ENCODE measurements at places on chromosomes 1 and 21.

DNA sequence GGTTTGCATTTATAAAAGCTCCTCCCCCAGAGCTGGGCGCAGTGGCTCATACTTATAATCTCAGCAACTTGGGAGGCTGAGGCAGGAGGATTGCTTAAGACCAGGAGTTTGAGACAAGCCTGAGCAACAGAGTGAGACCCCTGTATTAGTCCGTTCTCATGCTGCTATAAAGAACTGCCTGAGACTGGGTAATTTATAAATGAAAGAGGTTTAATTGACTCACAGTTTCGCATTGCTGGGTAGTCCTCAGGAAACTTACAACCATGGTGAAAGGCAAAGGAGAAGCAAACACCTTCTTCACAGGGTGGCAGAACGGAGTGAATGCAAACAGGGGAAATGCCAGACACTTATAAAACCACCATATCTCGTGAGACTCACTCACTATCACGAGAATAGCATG lies 52.5 kb downstream of the ZNF684 start:
- DNase-seq: no peak

DNA sequence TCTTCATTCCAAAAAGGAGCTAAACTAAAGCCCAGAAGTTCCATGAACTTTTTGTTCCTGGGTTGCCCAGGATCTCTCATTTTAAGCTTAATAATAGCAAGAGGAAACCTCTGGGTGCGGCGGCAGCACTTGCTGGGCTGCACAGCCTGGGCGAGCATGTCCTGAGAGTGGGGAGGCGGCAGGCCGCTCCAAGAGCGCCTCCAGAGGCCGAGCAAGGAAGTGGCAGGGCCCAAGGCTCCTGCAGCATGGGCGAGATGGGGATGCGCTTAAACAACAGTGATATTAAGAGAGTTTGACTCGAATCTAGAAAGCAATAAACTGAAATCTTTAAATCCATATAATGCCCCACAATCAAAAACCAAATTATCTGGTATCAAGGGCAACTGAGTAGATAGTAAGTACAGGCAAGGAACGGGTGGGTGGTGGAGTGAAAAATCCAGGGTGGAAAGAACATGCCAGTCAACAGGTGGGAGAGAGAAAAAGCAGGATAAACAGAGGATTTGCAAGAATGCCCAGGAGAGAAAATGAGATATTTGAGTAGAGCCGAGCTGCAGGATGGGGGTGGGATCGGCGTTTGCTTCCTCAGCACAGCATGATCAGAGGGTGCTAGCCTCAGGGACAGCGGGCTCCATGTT lies 14.1 kb upstream of the TNR start:
- no peak for DNase-seq

DNA sequence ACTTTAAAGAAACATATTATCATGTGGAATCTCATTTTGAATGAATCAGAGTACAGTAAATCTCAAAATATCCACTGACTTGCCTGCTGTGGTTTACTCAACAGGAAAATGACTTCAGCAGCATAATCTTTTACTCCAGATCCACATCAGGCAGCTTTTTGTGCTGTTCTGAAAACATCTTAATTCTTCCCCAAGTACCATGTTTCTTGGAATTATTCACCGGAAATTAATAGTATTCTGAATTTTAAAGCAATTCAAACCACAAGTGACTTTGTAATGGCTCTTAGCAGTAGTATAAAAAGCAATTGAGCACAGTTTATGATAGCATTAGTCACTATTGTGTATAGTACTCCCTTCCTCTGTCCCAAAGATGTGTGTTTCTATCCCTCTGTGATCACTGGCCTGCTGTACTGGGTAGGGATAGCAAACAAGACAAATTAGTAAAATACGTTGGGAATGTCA lies 64.2 kb upstream of the ERRFI1 start:
- DNase-seq: no peak

DNA sequence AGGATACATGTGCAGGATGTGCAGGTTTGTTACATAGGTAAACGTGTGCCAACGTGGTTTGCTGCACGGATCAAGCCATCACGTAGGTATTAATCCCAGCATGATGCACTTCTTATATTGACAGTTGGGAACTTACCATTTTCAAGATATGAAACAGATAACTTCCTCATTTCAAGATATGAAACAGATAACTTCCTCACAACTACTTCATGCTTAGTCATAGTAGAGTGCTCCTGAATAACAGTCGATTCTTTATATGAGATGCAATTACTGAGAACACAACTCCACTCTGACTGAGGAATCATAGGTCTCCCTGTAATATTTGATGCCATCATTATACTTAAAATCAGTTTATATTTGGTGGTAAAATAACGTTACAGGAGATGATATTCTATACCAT lies 1124.3 kb downstream of the AMY1C start:
- DNase-seq: no peak

DNA sequence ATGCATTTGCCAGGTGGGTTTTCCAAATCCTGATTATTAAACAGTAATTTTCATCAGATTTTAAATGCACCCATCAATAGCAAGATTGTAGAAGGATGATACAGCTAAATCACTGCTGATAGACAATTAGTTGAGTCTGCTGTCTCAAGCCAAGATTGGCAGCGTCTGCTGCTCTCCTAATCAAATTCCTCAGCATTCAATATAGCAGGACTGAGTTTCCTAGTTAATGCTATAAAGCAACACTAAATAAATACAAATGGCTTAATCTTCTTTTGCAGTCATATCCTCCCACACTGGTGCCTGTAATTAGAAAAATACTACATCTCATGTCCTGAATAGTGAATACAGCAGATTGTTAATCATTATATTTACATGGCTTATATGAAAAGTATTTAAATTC lies 1028.8 kb downstream of the ADGRL2 start:
- DNase-seq: no peak

- no peak for DNase-seq
These were observed 21.9 kb downstream of the NCF2 start for GRCh38 chr1:183568176-183569021.

DNA sequence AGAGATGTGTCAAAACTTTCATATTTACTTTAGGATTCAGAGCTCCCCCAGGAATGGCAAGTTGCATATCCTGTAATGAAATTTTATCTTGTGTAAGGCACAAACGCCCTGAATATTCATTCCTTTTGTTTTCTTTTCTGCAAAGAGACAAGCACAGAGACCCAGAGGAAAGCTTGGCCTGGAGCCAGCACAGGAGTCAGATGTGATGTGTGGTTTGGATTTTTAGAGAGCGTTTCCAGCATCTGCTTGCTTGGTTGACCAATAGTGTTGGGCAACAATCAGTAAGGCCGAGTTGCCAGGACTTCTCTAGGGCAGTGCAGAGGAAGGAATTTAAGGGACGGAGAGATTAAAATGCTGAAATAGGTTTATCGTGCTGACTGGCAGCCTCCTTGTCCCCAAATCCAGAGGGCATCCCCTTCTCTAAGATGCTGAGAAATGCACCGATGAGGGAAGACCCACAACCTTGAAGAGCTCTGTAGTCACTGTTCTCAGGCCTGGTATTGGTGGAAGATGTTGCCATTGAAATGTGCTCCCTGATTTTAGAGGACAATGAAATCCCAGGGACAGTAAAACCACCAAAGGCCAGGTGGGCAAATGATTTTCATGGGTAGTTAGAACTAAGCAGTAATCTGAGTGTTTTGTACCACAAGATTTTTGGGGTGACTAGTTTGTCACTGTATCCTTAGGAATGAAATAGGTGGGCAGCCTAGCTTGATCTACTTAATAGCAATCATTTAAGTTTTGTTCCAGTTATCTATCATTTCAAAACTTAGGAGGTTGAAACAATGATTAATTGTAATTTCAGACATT lies 37.9 kb upstream of the RHOU start:
- DNase-seq: no peak

Data from stimulated activated CD8-positive, alpha-beta memory T cell treated with anti-CD3 and anti-CD28 coated beads, Interleukin-15, amount 100 ng/mL, for 1 hour (primary cell).